ENCODE measurements at places on chromosomes 4 and X. TPM values are rescaled to one million over a fixed set of nuclear protein-coding genes. Genes with fewer than 3 reads are reported as not detected.

DGAT2L6 gene
- not detected for total RNA-seq

FGFRL1 gene
- 28.1 TPM for total RNA-seq

PPARGC1A gene
- total RNA-seq, result 99.6 TPM

PPA2 gene
- 81.6 TPM for total RNA-seq

ZCCHC12 gene
- 0.30 TPM for total RNA-seq

PAGE2 gene
- not detected for total RNA-seq

MAGEB10 gene
- not detected for total RNA-seq

DACH2 gene
- not detected for total RNA-seq

MAGEA11 gene
- not detected for total RNA-seq

PLP1 gene
- 2.2 TPM for total RNA-seq

CCNB3 gene
- total RNA-seq, result 0.11 TPM

PNMA6F gene
- not detected for total RNA-seq

DCHS2 gene
- total RNA-seq, result not detected

FGA gene
- not detected for total RNA-seq

SPOCK3 gene
- total RNA-seq, result not detected

MAGEA9B gene
- total RNA-seq, result not detected

COL25A1 gene
- total RNA-seq, result 1.00 TPM

AKAP14 gene
- total RNA-seq, result not detected

AREG gene
- total RNA-seq, result 7.8 TPM

TLR6 gene
- total RNA-seq, result 1.2 TPM

ARAF gene
- 69.9 TPM for total RNA-seq

PF4V1 gene
- total RNA-seq, result not detected

XAGE1A gene
- total RNA-seq, result not detected

GAGE1 gene
- not detected for total RNA-seq

ZNF732 gene
- total RNA-seq, result 0.13 TPM

ANXA10 gene
- not detected for total RNA-seq

CYLC1 gene
- total RNA-seq, result not detected

HPGD gene
- 2.4 TPM for total RNA-seq

TMSB4X gene
- 921 TPM for total RNA-seq

ZNF330 gene
- total RNA-seq, result 114 TPM

HDAC6 gene
- total RNA-seq, result 33.7 TPM

TEX13D gene
- total RNA-seq, result not detected

NSG1 gene
- total RNA-seq, result 2.6 TPM

CT47C1 gene
- total RNA-seq, result not detected

TENM3 gene
- total RNA-seq, result 3.9 TPM
